NCI-H2029 treated with DMSO at 0.1 percent for 48 hours (cell line): ENCODE measurements at places on chromosomes 12 and 14.

DNA sequence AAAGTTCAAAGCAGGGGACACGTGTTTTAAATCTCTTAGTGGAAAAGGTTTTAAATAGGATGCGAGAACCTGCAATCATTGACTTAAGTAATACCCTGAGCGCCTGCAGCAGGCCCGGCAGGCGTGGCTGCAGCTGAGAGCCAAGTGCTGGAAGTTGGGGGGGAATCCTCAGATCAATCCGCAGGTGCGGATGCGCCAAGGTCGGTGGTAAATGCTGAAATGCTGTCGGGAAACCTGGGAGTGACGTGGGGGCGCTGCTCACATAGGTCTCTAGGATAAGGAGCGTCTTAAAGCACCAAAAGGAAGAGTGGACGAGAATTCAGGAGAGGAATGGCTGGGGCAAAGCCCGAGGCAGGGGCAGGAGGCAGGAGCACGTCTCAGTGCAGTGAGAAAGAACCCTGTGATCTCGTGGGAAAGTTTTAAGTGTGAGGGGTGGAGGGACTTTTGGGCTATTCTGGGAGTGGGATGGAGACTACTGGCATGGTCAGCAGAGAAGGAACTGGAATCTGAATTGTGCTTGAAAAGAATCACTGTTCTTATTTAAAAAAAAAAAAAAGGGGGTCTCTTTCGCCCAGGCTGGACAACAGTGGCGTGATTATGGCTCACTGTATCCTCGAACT is 883 bp upstream of the CDCA4 start:
- no peak for DNase-seq

DNA sequence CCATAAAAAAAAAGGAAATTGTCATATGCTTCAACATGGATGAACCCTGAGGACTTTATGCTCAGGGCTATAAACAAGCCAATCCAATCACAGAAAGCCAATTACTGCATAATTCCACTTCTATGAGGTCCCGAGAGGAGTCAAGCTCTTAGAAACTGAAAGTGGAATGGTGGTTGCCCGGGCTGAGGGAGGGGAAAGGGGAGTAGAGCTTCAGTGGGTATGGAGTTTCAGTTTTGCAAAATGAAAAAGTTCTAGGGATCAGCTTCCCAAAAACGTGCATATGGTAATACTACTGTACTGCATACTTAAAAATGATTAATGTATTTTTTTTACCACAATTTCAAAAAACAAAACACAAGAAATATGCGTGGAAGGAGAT is 52.0 kb downstream of the RNF34 start:
- DNase-seq: no peak

GRCh38 chr14:23443411-23443812 is 8.0 kb upstream of the MYH7 start:
- no peak for DNase-seq

DNA sequence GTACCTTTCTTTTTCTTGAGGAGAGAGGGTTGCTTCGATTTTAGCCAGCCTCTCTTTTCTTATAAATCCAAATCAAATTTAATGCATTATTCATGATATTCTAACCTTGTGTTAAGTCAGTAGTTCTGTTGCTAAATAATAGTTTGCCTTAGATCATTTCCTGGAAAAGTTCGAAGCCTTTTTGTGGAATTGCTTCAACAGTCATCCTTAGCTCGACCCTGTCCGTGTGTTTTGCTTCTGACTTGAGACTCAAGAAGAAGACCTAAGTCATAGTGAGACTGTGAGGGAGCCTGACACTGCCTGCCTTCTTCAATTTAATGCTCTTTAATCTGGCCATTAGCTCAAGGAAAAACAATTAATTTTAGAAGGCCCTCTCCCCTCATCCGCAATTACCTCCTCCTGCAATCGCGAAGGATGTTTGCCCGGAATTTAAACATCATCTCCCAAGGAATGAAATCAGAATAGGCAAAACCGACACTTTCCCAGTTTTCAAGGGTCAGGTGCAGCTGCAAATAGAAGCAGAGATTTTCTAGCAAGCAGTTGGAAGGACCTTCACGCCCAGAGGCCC is 453 bp upstream of the SLC4A8 start:
- no peak for DNase-seq

DNA sequence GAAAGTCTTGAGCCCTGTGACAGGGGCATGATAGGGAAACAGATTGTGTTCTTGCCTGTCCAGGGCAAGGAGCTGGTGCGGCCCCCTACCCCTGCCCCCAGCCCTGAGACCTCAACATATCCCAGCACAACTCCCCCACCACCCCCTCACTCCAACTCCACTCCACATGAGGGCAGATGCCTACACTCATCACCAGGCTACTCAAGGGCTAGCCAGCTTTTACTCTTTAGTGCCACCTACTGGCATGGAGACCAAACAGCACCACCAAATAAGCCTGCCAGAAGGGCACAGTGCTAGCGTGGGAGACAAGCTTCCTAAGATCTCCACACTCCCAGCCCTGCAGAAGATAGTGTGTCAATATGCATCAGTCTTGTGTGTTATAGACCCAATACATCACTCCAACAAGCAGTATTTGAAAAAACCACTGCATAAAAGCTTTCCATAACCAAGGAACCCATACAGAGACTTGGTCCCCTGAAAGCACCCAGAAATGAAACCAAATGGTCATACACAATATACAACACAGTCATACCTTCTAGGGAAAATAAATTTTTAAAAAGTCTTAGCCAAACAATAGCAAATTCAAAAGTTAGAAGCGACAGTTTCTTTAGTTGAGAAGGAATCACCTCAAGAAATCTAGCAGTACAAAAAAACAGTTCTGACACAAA is 154.4 kb downstream of the KCNK10 start:
- DNase-seq: no peak

GRCh38 chr12:84994426-84994825 is 41.7 kb downstream of the TSPAN19 start:
- DNase-seq: no peak

DNA sequence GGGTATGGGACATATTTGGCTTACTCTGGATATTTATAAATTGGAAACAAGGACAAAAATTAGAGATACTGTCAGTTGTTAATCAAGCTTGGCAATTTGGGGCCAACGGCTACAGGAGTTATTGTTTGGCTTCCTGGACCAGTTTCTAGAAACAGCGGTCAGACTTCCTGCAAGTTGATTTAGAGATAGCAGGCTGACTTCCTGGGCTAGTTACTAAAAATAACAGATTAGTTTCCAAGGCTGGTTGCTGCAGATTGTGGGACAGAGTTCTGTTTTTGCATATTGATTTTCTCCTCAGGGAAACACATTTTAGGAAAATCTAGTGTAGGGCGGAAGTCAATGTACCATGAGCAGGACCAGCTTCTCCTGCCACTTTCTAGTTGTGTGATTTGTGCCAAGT is 144.0 kb upstream of the TMPO start:
- no peak for DNase-seq

GRCh38 chr12:63450816-63451215 is 217.5 kb downstream of the DPY19L2 start:
- no peak for DNase-seq

- no peak for DNase-seq
These were observed 68.9 kb downstream of the FGD4 start for GRCh38 chr12:32467959-32468863.

DNA sequence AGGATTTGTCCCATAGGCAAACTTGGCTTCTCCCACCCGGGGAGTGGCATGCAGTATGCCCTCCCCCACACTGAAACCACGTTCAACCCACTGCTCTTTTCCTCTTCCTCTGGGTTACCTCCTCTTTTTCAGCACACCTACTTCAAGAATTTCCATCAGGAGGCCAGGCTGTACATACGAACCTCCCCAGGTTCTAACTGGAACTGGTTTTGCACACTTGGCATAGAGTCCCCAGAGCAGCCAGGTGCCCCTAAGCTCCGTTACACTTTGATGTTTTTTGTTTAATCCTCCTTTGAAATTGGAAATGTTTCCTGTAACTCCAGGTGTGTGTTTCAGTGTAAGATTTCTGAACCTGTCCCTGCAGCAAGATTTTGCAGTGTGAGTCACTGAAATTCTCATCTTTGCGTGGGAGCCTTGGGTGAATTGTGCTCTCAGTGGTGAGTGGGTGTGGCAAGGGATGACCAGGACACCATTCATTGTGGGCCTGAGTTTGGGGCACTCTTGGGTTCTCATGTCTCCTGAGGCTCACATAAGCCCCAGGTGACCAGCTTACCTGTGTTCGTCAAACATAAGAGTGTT is 18.2 kb downstream of the CD9 start:
- DNase-seq: no peak

- no peak for DNase-seq
These were observed 222.4 kb upstream of the AMIGO2 start for GRCh38 chr12:47302111-47302671.

- no peak for DNase-seq
These were observed 3.2 kb downstream of the PLBD1 start for GRCh38 chr12:14564336-14564959.

DNA sequence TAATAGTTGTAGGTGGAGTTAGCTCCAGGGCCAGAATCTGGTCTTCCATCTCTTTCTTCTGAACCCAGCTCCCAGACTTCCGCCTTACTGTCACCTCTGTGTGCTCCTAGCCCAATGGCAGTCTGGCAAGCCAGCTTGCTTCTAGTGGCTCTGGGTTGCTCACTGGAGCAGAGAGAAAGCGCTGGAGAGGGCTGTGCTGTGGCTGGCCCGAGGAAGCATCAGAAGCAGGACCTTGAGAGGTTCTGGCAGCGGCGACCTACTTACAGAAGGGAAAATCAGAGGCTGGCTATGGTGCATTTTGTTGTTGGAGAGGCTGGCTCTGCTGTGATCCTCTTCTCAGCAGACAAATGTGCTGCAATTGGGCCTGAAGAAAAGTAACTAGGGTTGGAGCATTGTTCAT is 28.6 kb downstream of the KCNA5 start:
- no peak for DNase-seq

- DNase-seq: no peak
These were observed 30.9 kb downstream of the NIN start for GRCh38 chr14:50800032-50800431.

DNA sequence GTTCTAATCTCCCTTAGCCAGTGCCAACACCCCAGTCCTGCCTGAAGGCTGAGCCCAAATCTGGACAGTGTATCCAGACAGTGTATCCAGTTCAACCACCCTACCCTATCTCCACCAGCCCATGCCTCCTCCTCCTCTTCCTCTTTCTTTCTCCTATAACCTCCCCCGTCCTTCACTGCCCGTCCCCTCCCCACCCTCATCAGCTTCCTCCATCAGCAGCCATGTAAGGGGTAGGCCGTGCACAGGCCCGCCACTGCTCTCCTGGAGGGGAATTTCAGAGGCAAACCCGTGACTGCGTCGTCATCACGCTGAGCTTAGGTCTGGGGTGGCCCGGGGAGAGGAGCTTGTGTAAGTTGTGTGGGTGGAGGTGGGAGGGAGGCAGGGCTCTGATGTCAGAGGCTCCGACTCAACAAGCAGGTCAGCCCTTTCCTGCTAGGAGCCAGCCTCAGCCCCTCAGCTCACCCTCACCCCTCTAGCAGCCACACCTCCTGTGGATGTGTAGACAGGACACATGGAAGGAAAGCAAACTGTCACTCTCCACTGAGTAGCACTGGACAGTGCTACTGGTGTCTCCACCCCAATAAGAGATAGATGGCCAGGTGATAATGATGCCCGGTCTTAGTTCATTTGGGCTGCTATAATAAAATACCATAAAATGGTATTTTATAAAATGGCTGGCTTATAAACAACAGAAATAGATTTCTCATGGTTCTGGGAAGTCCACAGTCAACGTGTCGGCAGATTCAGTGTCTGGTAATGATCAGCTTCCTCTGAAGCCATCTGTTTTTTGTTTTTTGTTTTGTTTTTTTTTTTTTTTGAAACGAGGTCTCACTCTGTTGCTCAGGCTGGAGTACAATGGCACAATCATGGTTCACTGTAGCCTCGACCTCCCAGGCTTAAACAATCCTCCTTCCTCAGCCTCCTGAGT is 50.5 kb downstream of the IRF2BPL start:
- no peak for DNase-seq

DNA sequence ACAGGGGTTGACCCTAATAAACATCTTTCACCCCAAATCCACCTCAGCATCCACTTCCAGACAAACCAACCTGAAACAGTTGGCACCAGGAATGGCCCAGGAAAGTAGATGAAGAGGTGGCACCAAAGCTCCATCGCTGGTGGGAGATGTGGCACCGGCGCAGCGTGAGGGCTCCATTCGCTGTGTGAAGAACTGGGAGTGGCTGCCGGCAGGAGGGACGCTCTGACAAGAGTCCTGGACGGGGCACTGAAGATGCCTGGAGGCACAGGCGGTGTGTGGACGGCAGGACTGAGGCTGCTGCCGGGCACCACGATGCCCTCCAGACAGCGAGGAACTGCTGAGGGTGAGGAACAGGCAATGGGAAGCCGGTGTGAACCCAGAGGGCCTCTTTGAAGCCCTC is 29.3 kb downstream of the DIO3 start:
- no peak for DNase-seq

GRCh38 chr12:48958049-48958388 is 732 bp upstream of the ARF3 start:
- DNase-seq: no peak

- DNase-seq: no peak
These were observed 18.9 kb upstream of the CEBPE start for GRCh38 chr14:23137813-23138535.

DNA sequence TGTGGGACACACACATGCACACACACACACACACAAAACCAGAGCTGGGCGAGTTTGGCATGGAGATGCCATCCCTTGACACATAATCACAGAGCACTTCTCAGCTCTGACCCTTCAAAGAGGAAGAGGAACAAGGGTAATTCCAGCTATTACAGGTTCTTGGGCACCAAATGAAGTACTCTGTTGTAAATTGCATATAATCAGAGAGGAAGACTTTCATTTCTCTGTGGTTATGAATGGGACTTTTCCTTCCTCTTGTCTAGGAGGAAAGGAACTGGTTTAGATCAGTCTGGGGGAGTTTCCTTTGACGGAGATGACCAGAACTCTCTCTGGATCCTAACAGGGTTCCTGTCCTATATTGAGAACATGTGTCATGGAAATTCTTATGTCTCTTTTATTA is 26.4 kb upstream of the FGF6 start:
- no peak for DNase-seq

DNA sequence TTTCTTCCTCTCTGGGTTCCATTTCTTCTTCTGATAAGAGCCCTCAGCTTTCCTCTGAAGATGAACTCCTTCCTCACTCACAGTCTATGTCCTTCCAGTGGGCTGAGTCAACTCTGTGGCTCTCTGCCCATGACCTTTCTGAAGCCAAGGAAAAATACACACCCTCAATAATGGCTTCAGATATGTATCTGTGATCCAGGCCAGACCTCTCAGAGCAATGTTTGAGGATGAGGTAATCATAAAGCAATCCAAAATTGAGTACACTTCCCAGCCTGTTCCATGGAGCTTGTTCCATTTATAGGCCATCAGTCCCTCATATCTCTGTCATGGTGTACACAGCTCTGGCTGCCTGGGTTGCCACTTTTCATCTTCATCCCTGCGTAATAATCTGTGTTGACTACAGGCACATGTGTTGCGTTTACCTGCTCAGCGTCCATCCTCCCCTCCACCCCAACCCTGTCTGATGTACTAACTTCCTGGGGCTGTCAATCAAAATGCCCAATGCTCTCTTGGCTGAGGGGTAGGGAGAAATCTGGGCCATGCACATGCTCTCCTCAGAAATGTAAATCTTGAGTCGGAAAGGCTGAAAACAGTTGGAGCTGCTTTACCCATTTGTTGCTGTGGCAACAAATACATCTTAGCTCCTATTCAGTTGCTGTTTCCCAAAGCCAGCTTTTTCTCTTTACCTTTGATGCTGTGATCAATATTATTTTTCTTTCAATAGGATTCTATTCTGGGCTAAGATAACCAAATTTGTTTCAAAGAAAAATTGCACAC is 377.8 kb upstream of the TMEM132C start:
- DNase-seq: no peak

- DNase-seq: no peak
These were observed 34.1 kb upstream of the TUBA1C start for GRCh38 chr12:49230805-49231194.
